ENCODE measurements at places on chromosomes 1 and 21.

- DNase-seq, result peak; percentile 89
Observed at GRCh38 chr1:43671626-43672330, 21.8 kb downstream of the KDM4A start.

DNA sequence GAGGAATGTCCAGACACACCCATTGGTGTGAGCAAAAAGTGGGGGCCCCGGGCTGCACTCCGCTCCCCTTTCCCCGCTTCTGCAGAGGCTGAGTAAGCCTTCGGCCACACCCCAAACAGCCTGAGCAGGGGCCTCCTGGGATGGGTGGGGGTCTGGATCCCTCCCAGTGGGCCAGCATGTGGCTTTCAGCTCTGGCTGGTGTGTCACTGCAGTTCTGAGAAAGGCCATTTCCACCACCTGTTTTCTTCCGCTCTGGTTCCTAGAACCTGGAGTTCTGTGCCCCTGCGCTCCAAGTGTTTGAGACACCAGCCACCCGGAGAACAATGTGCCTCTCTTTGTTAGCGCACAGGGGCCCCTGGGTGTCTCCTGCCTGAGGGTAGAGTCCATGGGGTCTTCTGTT lies 30.9 kb downstream of the SLC37A1 start:
- no peak for DNase-seq

- DNase-seq, result peak; percentile 42
Observed at GRCh38 chr1:30232288-30232899, 491.0 kb downstream of the MATN1 start.

DNA sequence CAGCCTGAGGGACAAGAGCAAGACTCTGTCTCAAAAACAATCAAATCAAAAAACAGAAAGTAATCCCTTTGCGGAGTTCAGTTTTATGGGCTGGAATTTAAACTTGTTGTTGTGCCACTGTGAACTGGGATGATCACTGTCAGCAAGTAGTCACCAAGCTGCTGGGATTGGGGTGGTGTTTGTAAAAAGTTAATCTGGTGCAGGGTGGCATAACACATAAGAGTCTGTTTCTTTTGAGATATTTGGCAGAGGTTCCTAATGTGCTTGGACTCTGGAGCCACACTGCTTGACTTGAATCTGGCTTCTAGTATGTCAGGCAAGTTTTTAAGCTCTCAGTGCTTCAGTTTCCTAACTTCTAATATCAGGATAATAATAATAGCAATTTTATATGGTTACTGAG lies 6.6 kb downstream of the CLIC4 start:
- no peak for DNase-seq

GRCh38 chr1:207328004-207328403 lies 6.5 kb downstream of the CD55 start:
- no peak for DNase-seq

- peak; percentile 40 for DNase-seq
Observed at GRCh38 chr1:109980324-109981003, 4.1 kb upstream of the AHCYL1 start.

DNA sequence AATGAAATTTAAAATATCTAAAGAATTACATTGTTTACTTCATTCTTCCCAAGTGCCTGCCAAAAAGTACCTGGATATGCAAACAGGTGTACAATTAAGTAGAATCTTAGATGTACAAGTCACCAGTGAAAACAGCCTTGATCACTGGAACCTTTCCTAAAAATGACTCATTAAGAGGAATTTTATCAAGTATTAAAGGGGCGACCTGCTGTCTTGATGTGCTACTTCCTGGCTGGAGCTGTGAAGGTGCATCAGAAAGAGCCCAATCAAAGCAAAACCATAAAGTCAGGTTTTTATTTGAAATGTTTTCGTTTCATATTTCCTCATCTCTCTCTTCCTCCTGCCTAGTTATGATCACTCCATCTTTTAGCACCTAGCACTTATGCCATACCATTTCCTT lies 33.4 kb downstream of the IFI44 start:
- DNase-seq, result no peak

GRCh38 chr1:211420845-211421454 lies 71.0 kb downstream of the RD3 start:
- DNase-seq, result peak; percentile 7

DNA sequence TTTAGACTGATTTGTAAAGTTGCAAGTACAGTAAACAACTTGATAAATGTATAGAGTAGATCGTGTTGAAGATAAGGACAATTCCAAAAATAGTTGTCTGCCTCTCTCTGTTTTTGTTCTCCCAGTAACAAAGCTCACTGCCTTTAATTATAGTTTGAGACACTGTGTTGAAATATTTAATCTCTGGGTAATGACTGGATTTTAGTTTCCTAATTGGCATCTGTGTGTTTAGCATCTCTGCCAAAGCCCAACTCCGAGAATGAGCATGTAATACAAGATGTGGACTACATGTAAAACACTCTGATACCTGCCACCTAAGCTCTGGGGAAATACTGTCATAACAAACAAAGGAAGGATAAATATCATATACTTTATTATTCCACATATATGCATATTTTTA lies 27.7 kb upstream of the SDE2 start:
- no peak for DNase-seq

- DNase-seq, result no peak
Observed at GRCh38 chr1:67556297-67556900, 126.2 kb upstream of the SERBP1 start.

DNA sequence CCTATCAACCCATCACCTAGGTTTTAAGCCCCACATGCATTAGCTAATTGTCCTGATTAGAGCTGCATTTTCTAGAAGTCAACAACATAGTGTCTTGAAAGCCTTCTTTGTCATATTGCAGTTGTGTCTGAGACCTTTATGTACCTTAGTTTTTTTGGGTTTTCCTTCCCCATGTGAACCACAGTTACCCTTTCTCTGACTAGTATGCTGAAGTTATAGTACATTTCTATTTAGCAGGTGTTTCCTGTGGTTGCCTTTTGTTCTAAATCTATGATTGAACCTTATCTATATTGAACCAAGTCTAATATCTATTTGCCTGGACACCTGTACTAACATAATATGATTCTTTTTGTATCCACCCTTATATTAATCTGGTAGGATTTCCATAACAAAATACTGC lies 135.6 kb downstream of the ST6GALNAC3 start:
- DNase-seq, result no peak

DNA sequence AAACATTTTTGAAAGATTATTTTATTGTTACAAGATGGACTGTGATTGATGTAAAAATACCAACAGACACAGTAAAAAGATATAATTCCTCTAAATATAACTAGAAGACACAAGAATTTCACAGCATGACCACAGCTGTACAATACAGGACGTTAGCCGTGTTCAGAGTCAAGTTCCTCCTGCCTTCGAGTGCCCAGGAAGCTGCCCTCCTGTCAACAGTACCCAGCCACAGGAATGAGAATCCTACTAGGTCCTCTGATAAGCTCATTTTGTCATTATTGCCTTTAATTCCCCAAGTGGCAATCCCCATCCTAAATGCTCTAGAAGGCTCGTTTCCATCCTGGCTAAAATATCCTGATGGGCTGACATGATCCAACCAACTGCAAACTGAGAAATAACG lies 16.4 kb upstream of the CAPN2 start:
- DNase-seq, result peak; percentile 41

DNA sequence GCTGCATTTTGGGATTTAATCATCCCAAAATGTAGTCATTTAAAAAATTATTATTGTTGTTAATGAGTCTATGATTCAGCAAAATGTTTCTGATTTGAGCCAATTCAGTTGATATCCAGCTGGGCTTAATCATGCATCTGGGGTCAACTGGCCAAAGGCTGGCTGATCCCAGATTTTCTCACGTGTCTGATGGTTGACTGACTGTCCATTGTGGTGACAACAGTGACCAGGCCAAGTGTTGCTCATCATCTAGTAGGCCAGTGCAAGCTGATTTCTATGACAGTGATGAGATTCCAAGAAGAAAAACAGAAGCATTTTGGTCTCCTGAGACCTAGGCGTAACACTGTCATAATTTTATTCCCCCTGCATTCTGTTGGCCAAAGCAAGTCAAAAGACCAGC lies 80.1 kb upstream of the ZC3H11B start:
- no peak for DNase-seq

- DNase-seq, result no peak
Observed at GRCh38 chr1:81912383-81912782, 111.6 kb downstream of the ADGRL2 start.

- DNase-seq, result no peak
Observed at GRCh38 chr1:53190210-53190611, 6.4 kb upstream of the CPT2 start.

DNA sequence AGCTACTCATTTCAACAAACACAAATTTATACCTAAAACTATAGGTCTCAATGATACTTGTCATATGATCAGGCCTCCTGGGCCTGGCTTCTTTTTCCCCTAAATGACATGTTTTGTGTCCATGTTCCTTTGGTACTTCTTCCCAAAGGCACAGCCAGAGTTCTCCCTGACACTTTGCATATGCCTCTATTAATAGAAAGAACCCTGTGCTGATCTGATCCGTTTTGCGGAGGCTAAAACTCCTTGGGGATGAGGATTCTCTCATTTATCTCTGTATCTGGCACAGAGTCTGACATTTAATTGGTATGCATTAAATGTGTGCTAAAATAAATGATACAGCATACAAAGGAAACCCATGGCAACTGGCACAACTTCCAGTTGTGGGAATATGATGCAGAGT lies 11.5 kb downstream of the ATPAF1 start:
- no peak for DNase-seq

DNA sequence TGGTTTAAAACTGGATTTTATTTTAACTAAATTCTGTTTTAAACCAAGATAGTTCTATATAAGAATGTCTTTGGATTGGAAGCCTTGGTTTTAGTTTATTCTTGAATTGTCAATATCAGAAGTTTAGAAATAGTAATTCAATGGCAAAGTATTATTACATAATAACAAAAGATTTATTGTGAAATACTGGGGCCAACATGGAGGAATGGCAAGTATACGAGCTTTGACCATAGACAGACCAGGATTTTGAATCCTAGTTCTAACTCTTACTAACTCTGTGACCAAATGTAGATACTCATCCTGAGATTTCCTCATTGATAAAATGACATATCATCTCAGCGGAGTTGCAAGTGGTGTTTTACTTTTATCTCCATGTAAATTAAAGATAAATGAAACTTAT lies 63.3 kb downstream of the CAMSAP2 start:
- DNase-seq, result no peak

- DNase-seq, result no peak
Observed at GRCh38 chr21:33149181-33149580, 79.2 kb downstream of the OLIG1 start.

GRCh38 chr1:205907794-205908193 lies 35.5 kb downstream of the SLC26A9 start:
- peak; percentile 61 for DNase-seq

DNA sequence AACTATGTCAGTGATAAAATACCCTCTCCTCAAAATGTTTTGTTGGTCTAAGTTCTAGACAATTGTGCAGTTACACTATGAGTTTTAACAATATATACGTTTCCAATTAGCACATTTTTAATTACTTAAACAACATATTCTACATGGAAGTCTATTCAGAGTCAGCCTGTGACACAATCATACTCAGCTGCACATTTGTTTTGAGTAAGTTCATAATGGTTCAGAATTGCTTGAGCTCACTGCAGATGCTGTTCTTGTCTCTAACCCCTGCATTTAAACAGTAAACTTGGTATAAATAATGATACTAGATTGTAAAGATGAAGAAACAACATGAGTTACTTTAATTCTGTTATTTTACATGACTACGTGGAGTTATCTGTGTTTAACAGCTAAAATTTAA lies 30.6 kb downstream of the CDKN2C start:
- DNase-seq, result no peak

- DNase-seq, result no peak
Observed at GRCh38 chr1:78351551-78352216, 139.1 kb upstream of the PTGFR start.

GRCh38 chr1:51285055-51285454 lies 45.3 kb downstream of the TTC39A start:
- no peak for DNase-seq

- DNase-seq, result peak; percentile 95
Observed at GRCh38 chr1:229027622-229028182, 243.2 kb upstream of the RAB4A start.

- DNase-seq, result no peak
Observed at GRCh38 chr1:37149296-37149695, 115.0 kb upstream of the GRIK3 start.

DNA sequence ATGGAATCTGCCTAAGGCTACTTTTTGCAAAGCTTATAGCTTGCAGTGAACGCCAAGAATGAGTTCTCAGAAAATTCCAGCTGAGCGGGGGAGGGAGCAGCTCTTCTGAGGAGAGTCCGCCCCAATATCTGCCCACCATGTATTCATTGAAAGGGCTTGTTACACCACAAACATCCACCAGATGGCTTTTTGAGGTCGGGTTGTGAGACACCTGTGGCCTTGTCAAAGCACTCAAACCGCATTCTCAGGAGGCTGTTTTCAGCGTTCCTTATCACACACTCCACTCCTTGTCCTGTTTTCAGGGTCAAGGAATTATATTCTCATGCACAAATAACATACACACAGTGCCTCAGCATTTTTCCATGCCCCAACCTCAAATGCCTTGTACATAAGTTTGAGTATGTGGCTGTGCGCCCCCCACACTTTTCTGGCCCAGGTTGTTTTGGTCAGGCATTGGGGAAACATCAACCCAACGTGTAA lies 3.9 kb upstream of the C4BPB start:
- peak; percentile 79 for DNase-seq

- DNase-seq, result no peak
Observed at GRCh38 chr1:151885479-151885878, 23.8 kb downstream of the THEM4 start.

DNA sequence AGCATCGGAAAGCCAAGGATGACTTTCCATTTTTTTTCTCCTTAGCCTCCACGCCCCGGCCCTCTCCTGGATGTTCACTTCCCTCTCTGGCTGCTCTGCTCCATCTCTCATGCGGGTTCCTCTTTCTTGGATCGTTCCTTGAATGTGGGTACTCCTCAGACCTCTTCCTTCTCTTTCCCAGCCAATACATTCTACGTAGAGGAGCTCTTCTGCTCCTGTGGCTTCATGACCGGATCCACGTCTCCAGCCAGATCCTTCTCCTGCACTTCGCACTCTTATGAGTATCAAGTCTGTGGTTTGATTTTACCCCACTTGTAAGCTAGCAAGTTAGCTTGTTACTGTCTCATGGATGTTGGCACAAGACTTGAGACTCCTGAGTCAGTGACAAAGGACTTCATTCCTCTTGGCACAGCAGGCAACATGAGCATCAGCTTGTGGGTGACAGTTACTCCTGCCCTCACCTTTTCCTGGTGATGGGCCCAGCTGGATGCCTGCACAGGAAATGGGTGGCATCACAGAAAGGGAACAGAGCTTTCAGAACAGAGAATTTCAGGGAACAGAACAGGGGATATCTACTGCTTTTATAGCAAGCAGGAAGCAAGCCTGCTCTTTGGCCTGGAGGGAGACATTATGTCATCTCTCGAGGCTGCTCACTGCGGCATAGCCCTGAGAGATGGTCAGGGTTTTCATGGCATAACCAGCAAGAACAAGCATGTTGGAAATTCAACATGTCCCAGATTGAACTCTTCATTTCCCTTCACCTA lies 100.1 kb upstream of the KIF26B start:
- no peak for DNase-seq

- DNase-seq, result no peak
Observed at GRCh38 chr1:206133751-206134415, 16.7 kb upstream of the AVPR1B start.
